GM19239 (cell line): ENCODE measurements at places on chromosomes 11 and 22.
A peak's percentile ranks its signal among the peaks of the same experiment; 100 is the strongest.

GRCh38 chr11:22807855-22808570 lies 21.6 kb downstream of the SVIP start:
- DNase-seq, result peak; percentile 6

- DNase-seq, result no peak
Measured at GRCh38 chr22:45688600-45689080, 17.0 kb downstream of the ATXN10 start.

DNA sequence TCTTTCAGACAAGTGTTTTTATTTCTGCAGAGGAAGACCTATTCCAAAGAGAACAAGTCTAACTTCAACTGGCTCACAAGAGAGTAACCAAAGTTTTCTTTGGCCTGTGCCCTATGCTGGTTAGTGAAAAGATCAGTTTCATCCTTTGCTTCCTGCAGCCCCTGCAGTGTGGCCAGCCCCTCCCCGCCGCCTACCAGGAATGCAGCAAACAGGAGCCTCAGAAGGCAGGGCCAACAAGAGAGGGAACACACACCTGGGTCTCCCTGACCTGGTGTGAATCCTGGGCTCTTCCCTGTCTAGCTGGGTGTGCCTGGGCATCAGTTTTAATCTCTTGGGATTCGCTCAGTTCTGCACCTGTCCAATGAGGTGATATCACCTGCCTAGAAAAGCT lies 21.5 kb upstream of the SCARF2 start:
- no peak for DNase-seq

DNA sequence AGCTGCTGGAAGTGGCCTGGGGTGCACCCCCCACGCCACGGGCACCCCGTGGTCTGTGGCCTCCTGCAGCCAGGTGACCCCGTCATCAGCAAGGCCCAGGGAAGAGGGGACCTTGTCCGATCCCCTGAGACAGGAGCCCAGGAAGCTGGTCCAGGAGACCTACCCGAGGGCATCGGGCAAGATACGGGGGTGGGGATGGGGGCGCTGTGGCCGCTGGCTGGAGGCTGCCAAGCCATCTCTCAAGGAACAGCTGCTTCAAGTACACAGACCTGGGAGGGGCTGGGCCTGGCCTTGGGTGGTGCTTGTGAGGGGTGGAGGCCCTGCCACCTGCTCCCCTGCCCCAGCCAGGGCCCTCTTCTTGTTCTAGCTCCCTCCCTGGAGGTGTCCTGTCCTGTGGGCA lies 1272.1 kb downstream of the BRD1 start:
- DNase-seq, result no peak

- no peak for DNase-seq
Measured at GRCh38 chr11:34268906-34269430, 88.8 kb downstream of the ABTB2 start.

DNA sequence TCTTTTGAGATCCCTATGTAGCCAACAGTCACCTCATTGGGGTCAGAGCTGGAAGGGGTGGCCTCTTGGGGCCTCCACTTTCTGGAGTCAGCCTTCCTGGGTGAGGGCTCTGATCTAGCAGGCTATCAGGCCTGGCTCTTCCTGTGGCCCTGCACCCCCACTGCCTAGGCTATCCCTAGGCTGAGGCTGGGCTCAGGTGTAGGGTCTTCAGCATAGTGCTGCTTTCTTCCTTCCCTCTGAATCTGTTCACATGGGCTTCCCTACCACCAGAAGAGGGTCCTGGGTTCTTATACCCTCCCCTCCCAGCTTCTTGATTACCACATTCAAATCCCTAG lies 456 bp upstream of the SPI1 start:
- DNase-seq, result no peak

DNA sequence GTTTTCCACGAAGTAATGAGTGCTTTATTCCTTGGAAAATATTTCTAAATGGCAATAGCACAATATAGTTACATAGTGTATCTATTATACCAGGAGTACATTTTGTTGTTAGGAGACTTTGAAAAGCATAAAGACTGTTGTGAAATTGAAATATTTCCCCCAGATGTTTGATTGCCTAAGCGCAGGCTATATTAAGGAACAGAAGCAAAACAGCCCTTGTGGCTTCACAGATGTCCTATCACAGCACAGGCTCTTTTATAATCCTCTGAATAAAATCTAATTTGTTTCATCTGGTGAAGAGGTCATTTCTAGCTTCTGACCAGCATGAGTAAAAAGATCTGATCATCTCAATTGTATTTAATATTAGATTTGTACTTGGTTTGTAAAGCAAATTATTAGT lies 48.2 kb downstream of the BSX start:
- DNase-seq, result no peak

- DNase-seq, result no peak
Measured at GRCh38 chr22:47065756-47066615, 303.5 kb downstream of the TBC1D22A start.

GRCh38 chr22:50530877-50531545 lies 1.2 kb upstream of the TYMP start:
- no peak for DNase-seq

DNA sequence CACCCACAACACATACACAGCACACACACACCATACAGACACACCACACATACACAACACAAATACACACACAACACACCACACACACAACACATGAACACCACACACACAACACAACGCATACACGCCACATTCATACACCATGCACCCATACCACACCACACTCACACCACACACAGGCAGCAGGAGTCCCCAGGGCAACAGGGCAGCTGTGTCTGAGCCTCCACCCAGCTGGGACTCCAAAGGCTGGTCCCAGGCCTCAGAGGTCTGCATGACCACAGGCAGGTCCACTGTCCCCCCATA lies 3.3 kb upstream of the WNT7B start:
- DNase-seq, result no peak
